Upper lobe of right lung (tissue), 1 donor: ENCODE measurements at places on chromosomes 5 and 9. TPM values are rescaled to one million over a fixed set of nuclear protein-coding genes. Genes with fewer than 3 reads are reported as not detected.

GRCh38 chr9:19461135-19461534 lies 52.3 kb downstream of the ACER2 start:
- no peak for DNase-seq
- peaks cover 10% of the 10 kb centered on the region for H3K4me1 ChIP-seq
- no peak overlapping the region for H3K27ac ChIP-seq
- no peak overlapping the region for H3K4me3 ChIP-seq

- H3K27ac ChIP-seq: no peak overlapping the region
- no peaks in the 10 kb centered on the region for H3K27me3 ChIP-seq
- no peaks in the 10 kb centered on the region for H3K36me3 ChIP-seq
- peaks cover 9% of the 10 kb centered on the region for H3K4me1 ChIP-seq
- DNase-seq: no peak
Measured at GRCh38 chr5:143121135-143121475, 282.4 kb downstream of the NR3C1 start.

DNA sequence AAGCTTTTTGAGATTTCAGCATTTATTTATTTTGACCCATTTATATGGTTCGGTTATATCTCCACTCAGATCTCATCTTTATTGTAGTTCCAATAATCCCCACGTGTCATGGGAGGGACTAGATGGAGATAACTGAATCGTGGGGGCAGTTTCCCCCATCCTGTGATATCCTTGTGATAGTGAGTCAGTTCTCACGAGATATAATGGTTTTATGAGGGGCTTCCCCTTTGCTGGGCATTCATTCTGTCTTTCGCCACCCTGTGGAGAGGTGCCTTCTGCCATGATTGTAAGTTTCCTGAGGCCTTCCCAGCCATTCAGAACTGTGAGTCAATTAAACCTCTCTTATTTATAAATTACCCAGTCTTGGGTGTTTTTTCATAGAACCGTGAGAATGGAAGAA lies 96.5 kb upstream of the PCSK1 start:
- no peak for DNase-seq
- no peak overlapping the region for H3K27ac ChIP-seq
- no peak overlapping the region for H3K4me3 ChIP-seq
- no peaks in the 10 kb centered on the region for H3K36me3 ChIP-seq

GRCh38 chr9:123761905-123762605 lies 167.9 kb downstream of the DENND1A start:
- H3K27me3 ChIP-seq: no peaks in the 10 kb centered on the region
- no peak for DNase-seq
- no peak overlapping the region for H3K27ac ChIP-seq

GRCh38 chr9:81666123-81666522 lies 23.2 kb downstream of the TLE1 start:
- no peaks in the 10 kb centered on the region for H3K36me3 ChIP-seq
- no peak overlapping the region for H3K27ac ChIP-seq
- DNase-seq: no peak
- H3K4me1 ChIP-seq: peaks cover 15% of the 10 kb centered on the region
- H3K4me3 ChIP-seq: no peak overlapping the region

DNA sequence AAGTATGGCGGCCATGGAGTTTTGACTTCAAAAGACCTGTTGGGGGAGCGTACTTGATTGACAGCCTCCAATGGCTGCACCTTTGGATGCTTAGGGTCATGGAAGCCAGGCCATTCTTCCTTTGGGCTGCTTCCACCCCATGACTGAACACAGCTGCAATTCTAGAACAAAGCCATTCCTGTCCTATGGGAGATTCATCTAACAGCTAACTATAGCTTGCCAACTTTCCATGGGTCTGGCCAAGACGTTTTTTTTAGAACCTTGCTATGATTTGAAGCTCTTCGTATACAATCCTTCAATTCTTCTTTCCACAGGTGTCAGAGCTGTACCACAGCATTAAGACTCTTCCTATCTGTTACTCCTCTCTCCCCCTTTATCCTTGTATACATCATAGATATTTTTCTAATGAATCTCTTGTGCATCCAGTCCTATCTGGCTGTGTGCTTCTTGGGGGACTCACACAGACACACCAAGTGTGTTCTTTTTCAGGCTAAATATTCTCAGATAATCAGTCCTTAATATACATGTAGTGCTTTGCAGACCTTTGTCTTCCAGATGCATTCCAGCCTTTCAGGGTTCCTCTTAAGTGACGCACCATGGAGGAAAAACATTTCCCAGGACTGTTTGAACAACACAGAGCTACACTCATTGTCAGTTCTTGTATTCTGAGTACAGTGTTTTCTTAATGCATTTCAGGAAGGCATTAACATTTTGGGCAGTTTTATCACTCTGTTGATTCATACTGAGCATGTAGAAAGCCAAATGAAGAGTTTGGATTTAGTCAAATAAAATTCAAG lies 198.9 kb downstream of the TAF11L14 start:
- no peaks in the 10 kb centered on the region for H3K4me1 ChIP-seq
- DNase-seq: no peak
- H3K36me3 ChIP-seq: no peaks in the 10 kb centered on the region
- no peaks in the 10 kb centered on the region for H3K27me3 ChIP-seq
- H3K4me3 ChIP-seq: no peak overlapping the region

DNA sequence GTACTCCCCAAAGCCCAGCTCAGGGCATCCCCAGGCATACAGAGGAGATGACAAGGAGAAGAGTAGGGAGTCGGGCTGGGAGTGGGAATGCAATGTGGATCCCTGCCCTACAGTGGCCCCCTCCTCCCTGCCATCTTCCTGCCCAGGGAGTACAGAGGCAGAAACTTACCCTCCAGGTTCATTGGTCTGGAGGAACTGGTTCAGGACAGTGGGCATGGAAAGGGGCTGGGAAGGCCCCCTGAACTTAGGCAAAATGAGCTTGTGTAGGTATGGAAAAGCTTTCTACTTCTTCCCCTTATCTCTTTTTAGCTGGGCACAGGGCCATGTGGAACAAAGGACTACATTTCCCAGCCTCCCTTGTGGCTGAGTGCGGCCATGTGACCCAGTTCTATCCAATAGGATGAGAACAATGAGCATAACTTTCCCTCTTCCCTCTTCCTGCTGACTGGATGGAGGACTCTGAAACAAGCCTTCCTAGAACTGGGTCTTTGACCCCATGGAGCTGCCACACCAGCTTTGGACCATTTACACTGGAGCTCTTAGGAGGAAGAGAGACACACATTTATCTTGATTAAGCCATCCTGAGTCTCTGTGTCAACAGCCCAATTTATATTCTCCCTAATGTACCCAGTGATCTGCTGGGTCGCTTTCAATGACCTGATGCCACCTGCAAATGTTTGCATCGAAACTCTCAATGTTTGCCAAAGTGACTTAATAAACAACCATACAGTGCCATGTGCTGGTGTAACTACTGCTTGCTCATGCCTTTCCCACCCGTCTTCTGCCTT lies 25.0 kb upstream of the HMCN2 start:
- DNase-seq: no peak
- H3K4me1 ChIP-seq: peaks cover 8% of the 10 kb centered on the region
- H3K27ac ChIP-seq: no peak overlapping the region
- no peaks in the 10 kb centered on the region for H3K36me3 ChIP-seq
- no peak overlapping the region for H3K4me3 ChIP-seq
- H3K27me3 ChIP-seq: no peaks in the 10 kb centered on the region

DNA sequence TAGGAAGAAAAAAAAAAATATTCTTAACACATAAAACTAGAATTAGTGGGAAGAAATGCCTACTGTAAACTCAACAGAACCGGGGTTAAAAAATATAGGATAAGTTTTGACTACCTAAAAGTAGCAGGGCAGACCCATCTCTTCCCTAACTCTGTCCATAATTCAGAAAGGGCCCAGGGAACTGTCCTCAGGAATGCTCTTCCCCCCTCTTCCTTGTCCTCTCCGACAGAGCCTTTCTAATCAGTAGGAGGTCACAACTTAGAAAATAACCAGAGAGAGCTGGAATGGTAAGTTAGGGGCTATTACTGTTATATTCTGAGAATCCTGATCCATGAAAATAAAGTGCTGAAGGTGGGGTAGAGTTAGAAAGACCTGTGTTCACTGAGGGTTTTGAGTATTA lies 22.2 kb downstream of the PIK3R1 start:
- H3K36me3 ChIP-seq: no peaks in the 10 kb centered on the region
- H3K27me3 ChIP-seq: no peaks in the 10 kb centered on the region
- peak overlapping the region; percentile 12 for H3K27ac ChIP-seq
- H3K4me1 ChIP-seq: peaks cover 38% of the 10 kb centered on the region
- no peak for DNase-seq

Gene KCNV2
- not detected for total RNA-seq

DNA sequence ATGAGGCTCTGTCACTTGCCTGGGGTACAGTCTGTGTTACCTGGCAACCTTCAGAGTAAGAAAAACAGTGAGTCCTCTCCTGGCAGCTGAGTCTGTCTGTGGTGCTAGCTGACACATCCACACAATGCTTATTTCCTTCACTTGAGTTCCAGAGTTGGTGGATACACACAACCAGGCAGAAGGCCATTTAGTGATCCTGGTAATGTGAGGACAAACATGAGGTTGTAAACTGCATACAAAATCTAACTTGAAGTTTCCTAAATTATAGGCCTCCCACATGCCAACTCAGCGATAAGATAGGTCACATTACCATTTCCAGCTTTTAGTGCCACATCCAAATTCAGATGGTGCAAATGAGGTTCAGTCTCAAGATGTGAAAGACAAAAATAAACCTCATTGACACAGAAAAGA lies 125.5 kb downstream of the DCP2 start:
- H3K4me3 ChIP-seq: no peak overlapping the region
- H3K36me3 ChIP-seq: no peaks in the 10 kb centered on the region
- H3K27me3 ChIP-seq: no peaks in the 10 kb centered on the region
- no peak for DNase-seq
- no peak overlapping the region for H3K27ac ChIP-seq

DNA sequence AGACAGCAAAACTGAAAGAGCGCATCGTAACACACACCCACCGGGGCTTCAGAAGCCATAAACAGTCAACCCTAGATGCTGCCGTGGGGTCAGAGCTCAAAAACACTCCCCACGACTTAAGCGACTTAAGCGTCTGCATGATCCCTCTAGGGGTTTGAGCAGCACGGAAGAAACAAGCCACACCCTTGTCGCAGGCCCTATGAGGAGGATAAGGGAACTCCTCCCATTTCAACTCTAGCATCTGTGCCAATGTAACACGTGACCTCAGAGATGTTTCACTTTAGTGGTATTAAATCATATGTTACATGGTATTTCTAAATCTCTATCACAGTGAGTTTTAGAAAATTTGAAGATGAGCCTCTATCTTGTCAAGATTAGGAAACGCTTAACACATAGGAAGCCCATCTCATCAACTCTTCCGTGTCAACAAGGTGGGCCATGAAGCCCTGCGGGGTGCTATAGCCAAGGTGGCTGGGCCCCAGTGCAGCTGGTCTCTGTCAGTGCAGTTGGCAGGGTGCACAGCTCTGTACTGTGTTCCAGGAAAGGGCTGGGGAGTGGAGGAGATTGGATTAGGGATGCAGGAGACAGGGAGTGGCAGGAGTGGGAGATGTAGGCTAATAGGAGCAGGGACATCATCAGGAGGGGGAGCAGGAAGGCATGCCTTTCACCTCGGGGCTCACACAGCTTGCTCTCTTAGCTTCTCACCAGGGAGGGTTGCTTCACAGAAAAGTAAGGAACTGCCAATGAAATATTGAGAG lies 33.1 kb downstream of the ZCCHC9 start:
- H3K4me3 ChIP-seq: no peak overlapping the region
- H3K27ac ChIP-seq: no peak overlapping the region
- H3K4me1 ChIP-seq: no peaks in the 10 kb centered on the region
- H3K36me3 ChIP-seq: no peaks in the 10 kb centered on the region
- no peak for DNase-seq

Gene SMC5
- total RNA-seq: 32.6 TPM

Gene RNF183
- total RNA-seq: not detected

- H3K4me3 ChIP-seq: no peak overlapping the region
- H3K4me1 ChIP-seq: peaks cover 71% of the 10 kb centered on the region
- H3K27me3 ChIP-seq: no peaks in the 10 kb centered on the region
Measured at GRCh38 chr9:93464395-93464794, 11.0 kb upstream of the FAM120AOS start.

DNA sequence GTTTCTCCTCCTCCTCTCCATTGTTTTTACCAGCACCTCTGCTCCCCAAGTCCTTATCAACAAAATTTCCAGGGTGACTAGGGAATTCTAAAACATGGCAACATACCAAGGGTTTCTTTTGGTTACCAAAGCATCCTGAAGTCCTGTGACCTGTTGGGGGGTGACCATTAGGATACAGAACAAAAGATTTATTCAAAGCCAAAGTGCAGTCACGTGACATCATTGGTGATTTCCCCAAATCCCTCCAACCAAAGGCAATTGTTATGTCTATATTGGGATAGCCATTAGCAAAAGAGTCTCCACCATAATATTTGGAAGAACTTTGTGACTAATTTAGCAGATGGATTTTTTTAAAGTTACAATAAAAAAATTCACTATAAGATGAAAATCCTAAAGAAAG lies 168.4 kb downstream of the TRPM6 start:
- no peak overlapping the region for H3K4me3 ChIP-seq
- no peak for DNase-seq
- no peaks in the 10 kb centered on the region for H3K4me1 ChIP-seq
- H3K27me3 ChIP-seq: no peaks in the 10 kb centered on the region

Gene ORM2
- total RNA-seq: 3.9 TPM

Gene CCDC180
- 4.0 TPM for total RNA-seq

- no peak overlapping the region for H3K27ac ChIP-seq
- no peaks in the 10 kb centered on the region for H3K27me3 ChIP-seq
- no peak overlapping the region for H3K4me3 ChIP-seq
- DNase-seq: no peak
- no peaks in the 10 kb centered on the region for H3K4me1 ChIP-seq
Measured at GRCh38 chr9:28317745-28318144, 744.5 kb upstream of the C9orf72 start.

- peaks cover 41% of the 10 kb centered on the region for H3K36me3 ChIP-seq
- H3K4me3 ChIP-seq: no peak overlapping the region
- peak; percentile 49 for DNase-seq
- H3K27me3 ChIP-seq: no peaks in the 10 kb centered on the region
- H3K27ac ChIP-seq: no peak overlapping the region
- H3K4me1 ChIP-seq: no peaks in the 10 kb centered on the region
Measured at GRCh38 chr9:130639124-130639765, 25.1 kb upstream of the PRDM12 start.

- no peaks in the 10 kb centered on the region for H3K36me3 ChIP-seq
- peaks cover 50% of the 10 kb centered on the region for H3K4me1 ChIP-seq
- no peak overlapping the region for H3K4me3 ChIP-seq
- no peak for DNase-seq
- no peaks in the 10 kb centered on the region for H3K27me3 ChIP-seq
- peak overlapping the region; percentile 77 for H3K27ac ChIP-seq
Measured at GRCh38 chr9:36152741-36153438, 16.3 kb upstream of the CCIN start.

Gene TAF11L4
- not detected for total RNA-seq

DNA sequence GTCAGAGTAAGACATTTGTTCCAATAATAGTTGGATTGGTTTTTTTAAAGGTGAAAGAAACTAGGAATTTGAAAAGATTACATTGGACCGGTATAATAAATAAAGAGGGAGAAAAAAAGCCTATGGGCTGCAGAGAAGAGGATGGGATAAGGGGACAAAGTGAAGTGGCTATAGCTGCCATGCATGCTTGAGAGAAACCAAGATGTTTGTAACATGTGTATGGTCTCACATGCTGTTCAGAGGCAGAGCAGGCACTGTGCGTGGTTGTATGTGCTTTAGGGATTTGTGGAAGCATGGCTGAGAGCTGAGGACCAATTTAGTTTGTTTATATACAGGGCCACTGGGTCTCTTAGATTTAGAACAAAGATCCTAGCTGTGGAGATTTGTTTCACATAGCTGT lies 32.7 kb downstream of the LNPEP start:
- H3K4me1 ChIP-seq: peaks cover 27% of the 10 kb centered on the region
- DNase-seq: no peak
- H3K4me3 ChIP-seq: no peak overlapping the region
- no peaks in the 10 kb centered on the region for H3K27me3 ChIP-seq
- H3K27ac ChIP-seq: peak overlapping the region; percentile 19
